Activated CD4-positive, CD25-positive, alpha-beta regulatory T cell (primary cell): ENCODE measurements at places on chromosomes 6 and 20.

DNA sequence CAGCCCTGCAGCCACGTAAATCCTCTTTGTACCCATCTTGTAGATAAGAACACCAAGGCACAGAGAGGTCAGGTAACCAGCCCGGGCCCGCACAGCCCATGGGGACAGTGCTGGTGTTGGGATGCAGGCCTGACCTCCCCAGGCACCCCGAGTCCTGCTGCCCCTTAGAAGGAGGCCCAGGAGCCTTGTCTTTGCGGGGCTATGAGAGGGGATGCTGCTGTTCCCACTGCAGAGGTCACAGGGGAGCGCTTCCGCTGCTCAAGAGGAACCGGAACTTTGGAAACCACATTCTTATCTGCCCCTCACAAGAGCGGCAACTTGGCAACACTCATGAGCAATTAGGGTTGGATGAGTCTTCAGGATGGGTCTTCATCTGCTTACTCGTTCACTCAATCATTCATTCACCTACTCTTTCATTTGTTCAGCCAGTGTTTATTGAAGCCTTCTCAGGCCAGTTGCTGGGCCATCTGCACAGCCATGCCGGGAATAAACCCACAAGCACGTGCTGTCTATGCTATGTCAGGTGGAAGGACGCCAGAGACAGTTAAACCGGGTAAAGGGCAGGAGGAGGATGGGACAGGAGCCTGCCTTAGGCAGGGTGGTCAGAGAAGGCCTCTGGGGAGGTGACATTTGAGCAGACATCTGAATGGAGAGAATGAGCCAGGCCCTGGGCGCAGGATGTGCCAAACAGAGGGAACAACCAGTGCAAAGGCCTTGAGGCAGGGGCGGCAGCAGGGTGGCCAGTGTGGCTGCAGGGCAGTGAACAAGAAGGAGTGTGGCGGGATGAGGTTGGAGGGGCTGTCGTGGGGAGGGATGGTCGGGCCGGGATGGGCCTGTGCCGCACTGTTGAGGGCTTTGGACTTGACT is 60.8 kb downstream of the RBM38 start:
- DNase-seq: no peak

DNA sequence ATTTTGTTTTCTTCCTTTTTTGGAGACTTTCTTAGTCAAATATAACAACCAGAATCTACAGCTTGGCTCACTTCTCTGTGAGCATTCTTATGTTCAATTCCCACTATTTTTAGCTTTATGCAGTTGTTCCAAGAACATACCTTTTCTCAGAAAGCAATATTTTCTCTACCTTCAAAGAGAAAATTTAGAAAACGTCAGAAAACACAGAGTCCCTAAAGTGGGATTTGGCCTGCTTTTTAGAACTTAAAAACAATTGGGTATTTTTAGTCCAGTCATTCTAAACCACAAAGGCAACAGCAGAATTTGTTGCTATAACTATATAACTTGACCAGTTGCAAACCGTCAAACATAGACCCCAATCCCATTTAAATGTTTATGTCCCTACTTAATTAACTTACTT is 133.1 kb downstream of the MOXD1 start:
- DNase-seq: no peak

DNA sequence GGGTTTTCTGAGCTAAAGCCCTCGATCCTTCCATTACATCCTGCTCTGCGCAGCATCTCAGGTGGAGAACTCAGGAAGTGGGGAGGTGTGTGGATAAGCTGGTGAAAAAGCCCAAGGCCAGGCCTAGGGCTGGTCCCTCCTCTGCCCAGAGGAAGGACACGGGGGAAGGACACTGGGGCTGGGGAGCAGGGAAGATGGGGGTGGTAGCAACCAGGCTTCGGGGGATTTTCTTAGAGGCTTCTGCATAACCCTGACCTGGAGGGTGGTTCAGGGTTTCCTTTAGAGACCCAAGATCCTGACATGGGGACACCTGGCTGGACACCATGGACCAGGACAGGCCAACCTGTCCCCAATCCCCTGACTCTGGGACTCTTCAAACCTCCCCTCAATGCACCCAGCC is 37.9 kb downstream of the SUN5 start:
- DNase-seq: no peak

- DNase-seq: no peak
Observed at GRCh38 chr6:105474234-105474633, 71.4 kb upstream of the PREP start.

- no peak for DNase-seq
Observed at GRCh38 chr20:52552181-52552872, 360.7 kb upstream of the ZFP64 start.

DNA sequence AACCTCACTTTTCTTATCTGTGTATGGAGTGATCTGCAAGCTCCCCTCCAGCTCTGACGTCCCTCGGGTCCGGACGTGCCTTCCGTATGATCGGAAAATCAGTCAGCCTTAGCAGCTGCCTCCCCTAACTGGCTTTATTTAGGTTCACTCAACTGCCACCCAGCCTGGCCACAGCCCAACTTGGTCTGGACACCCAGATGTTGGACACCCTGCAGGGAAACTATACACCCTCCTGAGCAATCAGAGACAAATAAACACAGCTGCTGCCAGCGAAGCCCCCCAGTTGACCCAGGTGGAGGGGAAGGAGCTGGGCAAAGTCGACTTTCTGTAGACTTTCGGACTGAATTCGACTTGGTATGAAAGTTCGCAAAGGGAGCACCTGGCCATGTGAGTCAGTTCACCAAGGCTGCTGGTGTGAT is 28.9 kb downstream of the TBC1D7 start:
- no peak for DNase-seq

DNA sequence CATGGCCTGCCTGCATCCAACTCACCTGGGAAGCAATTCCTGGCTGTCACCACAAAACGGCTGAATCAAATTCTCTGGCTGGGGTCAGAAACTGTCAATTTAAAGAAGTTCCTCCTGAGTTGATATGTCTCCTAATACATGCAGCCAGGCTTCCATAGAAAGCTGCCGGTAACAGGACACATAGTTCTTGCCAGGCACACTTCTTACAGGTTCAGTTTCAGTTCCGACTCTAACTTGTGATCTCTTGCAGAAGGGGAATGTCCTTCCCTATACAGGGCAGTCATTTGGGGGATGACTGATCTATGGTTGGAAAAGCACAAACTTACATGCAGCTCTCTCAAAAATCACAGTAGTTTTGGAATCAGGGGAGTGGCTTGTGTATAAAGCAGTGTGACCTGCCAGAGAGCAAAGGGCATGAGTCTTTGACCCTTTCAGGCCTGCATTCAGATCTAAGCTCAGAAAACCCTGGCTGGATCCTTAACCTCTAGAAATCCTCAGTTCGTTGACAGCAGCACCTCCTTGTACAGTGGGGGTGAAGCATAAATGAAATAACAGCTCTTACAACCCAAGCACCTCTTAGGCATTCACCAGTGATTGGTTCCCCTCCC is 195.6 kb downstream of the SCP2D1 start:
- DNase-seq: no peak

- DNase-seq: no peak
Observed at GRCh38 chr6:169086020-169086419, 167.6 kb downstream of the THBS2 start.

DNA sequence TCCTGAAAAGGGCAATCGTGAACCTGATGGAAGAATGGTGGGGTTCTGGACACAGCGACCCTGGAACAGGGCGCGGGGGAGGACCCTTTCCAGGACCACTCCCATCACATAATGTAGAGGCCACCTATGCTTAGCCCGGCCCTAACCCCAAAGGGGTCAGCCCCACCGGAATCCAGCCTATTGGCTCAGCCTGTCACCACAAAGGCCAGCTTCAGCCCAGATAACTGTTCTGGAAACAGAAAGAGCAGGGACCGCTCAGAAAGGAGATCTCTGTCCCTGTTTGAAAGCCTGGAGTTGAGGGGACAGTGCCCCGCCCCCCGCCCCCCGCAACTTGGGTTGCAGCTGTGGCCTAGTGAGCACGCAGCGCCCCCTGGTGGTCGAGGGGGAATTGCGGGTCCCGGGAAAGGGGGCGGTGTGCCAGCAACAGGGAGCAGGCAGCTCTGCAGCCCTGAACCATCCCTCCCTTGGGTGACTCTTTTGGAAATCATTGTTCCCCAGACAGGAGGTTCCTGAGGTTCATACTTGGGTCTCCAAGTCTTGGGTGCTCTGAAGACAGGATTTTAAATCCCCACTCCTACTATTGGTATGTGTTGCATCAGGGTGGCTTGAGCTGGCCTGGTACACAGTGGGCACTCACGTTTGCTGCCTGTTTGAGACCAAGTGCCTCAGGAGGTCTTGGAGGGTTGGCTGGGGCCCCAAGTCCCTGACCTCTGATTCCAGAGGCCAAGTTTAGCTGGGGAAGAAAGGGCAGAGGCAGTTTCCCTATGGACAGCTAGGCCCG is 1.5 kb downstream of the SIGLEC1 start:
- peak; percentile 46 for DNase-seq

- DNase-seq: no peak
Observed at GRCh38 chr6:151524059-151524458, 30.2 kb downstream of the CCDC170 start.

DNA sequence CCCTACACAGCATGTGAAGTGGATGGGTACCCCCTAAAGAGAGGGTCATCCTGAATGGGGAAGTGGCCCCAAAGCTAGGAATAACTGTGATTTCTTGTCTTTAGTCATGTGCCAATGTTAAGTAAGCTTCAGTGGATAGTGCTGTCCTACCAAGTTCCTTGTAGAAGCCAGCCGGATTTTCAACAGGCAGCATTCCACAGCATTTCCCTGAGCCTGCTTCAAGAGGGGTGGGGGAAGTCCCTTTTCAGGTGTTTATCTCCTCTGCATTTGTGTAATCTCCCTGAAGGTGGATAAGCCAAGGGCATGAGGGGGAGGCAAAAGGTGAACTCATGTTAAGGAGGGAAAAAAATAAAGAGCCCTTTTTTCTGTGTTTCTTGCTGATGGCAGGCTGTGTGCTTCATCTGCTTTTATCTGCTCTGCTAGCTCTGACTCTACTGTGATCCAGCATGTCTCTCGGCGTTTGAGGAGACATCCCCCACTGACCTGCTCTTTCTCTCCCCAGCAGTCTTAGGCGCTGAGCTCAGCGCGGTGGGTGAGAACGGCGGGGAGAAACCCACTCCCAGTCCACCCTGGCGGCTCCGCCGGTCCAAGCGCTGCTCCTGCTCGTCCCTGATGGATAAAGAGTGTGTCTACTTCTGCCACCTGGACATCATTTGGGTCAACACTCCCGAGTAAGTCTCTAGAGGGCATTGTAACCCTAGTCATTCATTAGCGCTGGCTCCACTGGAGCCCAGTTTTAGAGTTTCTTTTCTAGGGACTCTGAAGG is 1.9 kb downstream of the EDN1 start:
- no peak for DNase-seq

DNA sequence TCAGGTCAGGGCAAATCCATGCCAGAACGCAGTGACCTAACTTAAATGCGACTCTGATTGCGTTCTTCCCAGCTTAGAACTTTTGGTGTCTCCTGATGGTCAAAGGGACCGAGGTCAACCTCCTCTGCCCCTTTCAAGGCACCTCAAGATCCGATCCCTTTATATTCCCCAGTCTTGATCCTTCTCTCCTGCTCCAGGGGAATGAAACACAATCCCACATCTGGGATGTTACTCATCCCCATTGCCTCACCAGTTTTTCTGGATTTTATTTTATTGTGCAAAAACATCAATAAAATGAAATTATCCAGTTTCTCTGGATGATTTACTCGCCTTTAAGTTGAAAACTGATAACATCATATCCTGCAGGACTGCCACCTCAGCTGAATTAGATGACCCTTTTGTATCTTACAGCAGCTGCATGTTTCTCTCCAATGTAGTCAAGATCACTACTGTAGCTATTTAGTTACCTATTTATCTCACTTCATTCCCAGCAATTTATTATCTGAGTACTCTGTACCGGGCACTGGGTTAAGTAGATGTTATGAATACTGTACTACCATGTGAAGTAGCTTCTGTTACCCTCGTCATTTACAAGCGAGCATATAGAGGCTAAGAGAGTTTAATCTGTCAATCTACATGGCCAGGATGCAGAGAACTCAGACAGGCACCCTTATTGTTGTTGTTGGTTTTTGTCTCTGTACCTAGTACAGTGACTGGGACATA is 44.0 kb downstream of the IRAK1BP1 start:
- no peak for DNase-seq

- DNase-seq: no peak
Observed at GRCh38 chr6:142909686-142910085, 35.3 kb downstream of the HIVEP2 start.

DNA sequence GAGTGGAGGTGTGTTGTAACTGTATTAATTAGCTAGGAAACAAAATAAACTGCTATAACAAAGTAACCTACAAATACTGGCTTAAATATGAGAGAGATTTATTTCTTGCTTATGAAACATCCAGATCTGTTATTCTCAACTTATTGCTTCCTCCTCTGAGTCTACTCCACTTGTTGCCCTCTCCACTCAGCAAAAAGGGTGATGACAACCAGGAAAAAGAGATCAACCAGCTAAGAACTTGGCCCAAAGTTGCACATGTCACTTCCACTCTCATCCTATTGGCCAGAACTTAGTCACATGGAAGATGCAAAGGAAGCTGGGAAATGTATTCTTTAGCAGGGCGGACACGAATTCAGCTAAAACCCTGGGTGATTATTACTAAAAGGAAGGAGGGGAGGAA is 5.2 kb upstream of the TP53RK start:
- no peak for DNase-seq

DNA sequence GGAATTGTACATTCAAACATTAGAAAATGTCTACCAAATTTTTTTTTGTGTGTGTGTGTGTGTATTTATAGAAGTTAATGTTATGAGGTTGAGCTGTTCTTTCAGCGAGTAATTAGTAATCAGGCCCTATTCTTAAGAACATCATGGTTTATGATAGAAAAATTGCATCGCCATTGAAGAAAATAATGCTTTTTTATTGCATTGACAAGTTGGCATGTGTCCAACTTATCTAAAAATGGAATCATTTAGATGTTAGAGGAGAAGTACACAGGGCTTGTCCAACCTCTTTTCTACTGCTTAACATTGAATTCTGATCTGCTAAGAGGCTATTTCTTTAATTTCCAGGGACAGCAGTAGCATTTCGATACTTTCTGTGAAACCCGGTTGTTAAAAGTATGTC is 61.6 kb upstream of the ADGRG6 start:
- DNase-seq: no peak

GRCh38 chr6:68364271-68364805 is 270.7 kb upstream of the ADGRB3 start:
- no peak for DNase-seq

- DNase-seq: no peak
Observed at GRCh38 chr20:33670715-33671499, 3.3 kb downstream of the NECAB3 start.

- DNase-seq: no peak
Observed at GRCh38 chr6:157806131-157806855, 16.8 kb upstream of the SNX9 start.

GRCh38 chr6:408599-409102 is 17.1 kb downstream of the IRF4 start:
- DNase-seq: no peak

- no peak for DNase-seq
Observed at GRCh38 chr20:4102381-4102780, 87.0 kb upstream of the RNF24 start.

GRCh38 chr20:46414608-46415007 is 8.2 kb upstream of the ELMO2 start:
- no peak for DNase-seq

DNA sequence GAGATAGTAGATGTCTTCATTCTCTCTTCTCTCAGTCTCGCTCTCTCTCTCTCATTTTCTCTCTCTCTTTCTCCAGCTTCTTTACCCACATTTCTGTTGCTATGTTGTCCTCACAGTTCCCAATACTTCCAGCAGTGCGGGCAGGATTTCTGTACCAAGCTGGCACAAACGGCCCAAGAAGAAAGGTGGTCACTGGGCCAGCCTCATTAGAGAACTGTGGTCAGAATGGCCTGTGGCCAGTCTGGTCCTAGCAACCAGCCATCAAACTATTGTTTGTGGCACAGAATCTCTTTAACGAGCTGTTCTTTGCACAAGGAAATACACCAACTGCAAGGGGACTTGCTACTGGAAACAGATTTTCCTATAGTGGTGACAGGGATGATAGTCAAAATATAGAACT is 81.3 kb downstream of the SEL1L2 start:
- DNase-seq: no peak
